GM12878 (cell line): ENCODE measurements at places on chromosomes 16 and 17. TPM values are rescaled to one million over a fixed set of nuclear protein-coding genes. Genes with fewer than 3 reads are reported as not detected.

C17orf50 gene
- not detected in 2 replicates for total RNA-seq

ALKBH5 gene
- 77.0 and 78.3 TPM in 2 replicates for total RNA-seq

- no peaks in the 10 kb centered on the region for H3K4me1 ChIP-seq
- no peaks in the 10 kb centered on the region for H3K36me3 ChIP-seq
- no peaks in the 10 kb centered on the region; the same call in 1 of the 2 replicates for H3K27me3 ChIP-seq
- no peak overlapping the region for H3K27ac ChIP-seq
These were observed 824 bp downstream of the SOX8 start for GRCh38 chr16:982145-983043.

DNA sequence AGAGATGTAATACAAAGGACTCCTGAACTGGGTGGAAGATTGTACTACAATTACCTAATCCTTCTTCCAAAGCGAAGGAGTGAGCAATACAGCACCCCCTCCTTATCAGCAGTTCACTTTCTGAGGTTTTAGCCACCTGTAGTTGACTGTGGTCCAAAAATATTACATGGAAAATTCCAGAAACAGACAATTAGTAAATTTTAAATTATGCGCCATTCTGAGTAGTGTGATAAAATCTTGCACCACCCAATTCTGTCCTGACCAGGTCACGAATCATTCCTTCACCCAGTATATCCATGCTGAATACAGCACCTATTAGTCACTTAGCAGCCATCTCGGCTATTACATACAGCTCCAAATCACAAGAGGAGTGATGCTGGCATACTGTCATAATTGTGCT is 23.2 kb downstream of the VPS53 start:
- peaks cover 15% of the 10 kb centered on the region for H3K36me3 ChIP-seq
- no peaks in the 10 kb centered on the region for H3K4me1 ChIP-seq
- H3K27ac ChIP-seq: no peak overlapping the region
- H3K4me3 ChIP-seq: no peak overlapping the region

DNA sequence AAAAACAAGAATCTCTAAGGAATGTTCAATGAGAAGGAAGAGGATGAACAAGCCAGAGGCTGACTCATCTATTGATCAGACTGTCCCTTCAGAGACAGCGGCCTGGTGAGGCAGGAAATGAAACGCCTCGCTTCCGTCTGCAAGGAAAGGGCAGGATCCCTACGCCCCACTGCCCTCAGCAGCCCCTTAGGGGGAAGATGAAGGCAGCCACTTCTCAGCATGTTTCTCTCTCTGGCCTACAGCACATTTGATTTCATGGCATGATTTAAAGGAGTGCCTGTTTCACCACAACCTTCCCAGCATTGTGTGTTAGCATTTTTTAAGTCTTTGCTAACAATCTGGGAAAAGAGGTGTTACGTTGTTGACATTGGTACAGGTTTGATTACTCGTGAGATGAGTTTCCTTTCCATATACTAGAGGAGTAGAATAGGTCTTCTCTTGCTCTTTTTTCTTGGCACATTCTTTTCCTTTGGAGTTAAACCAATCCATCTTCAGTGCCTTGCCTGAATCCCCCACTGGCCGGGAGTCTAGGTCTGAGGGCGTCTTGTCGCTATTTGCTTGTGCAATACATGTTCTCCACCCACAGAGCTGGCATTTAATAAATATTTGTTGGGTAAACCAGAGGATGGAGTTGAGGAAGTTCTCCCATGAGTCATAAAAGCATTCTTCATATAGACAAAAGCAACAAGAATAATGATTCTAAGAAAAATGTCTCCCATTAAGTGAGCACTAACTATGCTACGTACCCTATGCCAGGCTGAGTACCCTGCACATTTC is 47.4 kb downstream of the RBFOX3 start:
- no peaks in the 10 kb centered on the region; the same call in 1 of the 2 replicates for H3K27me3 ChIP-seq
- no peak overlapping the region for H3K4me3 ChIP-seq
- H3K36me3 ChIP-seq: no peaks in the 10 kb centered on the region
- no peak overlapping the region for H3K27ac ChIP-seq

- no peak overlapping the region for H3K27ac ChIP-seq
- DNase-seq: no peak
- H3K4me3 ChIP-seq: no peak overlapping the region
- H3K4me1 ChIP-seq: no peaks in the 10 kb centered on the region
- no peaks in the 10 kb centered on the region for H3K27me3 ChIP-seq
- H3K36me3 ChIP-seq: no peaks in the 10 kb centered on the region
These were observed 22.7 kb downstream of the HS3ST3B1 start for GRCh38 chr17:14323522-14323981.

DNA sequence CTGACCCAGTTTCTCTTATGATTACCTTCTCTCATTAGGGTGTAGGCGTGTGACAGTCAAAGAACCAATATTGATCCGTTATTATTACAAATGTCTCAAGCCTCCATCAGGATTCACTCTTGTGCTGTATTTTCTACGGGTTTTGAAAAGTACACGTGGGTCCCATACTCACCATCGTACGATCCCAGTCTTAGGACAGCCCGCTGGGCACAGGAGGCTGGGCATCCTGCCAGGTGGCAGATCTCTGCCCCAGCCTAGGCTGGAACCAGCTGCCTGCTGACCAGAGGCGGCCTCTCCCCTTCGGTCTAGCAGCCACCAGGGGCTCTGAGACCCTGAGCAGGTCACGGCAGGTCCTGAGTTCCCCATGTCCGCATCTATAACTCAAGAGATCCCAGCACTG is 2.0 kb upstream of the METRNL start:
- H3K4me3 ChIP-seq: no peak overlapping the region
- peaks cover 4% of the 10 kb centered on the region for H3K27me3 ChIP-seq
- 0 out of 2 replicates have a peak, but pooled peaks cover 3% of the 10 kb centered on the region for H3K4me1 ChIP-seq

DNA sequence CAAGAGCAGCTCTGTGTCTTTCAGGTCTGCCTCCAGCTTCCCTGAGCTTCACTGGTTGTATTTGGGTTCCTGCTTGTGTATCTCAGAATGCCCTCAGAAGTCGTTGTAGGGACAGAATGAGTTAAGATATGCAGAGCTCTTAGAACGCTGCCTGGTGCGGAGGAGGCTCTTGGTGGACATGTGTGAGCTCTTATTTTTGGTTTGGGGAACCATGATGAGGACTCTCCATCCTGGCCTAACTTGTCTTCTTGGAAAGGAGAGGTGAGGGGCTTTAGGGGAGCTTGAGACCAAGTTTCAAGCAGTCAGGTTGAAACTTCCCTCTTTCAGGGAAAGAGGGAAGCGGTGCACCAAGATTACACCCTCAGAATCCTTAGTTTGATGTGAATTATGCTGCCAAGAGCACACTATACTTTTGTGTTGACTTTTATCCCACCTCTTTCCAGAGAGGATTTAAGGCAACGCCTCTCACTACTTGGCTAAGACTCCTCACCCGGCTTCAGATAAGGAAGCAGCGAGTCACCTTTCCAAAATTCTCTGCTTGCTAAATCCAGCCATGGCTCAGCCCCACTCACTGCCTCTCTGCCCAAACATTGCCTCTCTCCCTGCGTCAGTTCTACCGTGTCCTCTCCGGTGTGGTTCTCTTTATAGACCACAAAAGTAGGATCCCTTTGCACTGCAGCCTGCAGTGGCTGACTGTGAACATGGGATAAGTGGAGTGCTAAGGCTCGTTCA is 12.7 kb downstream of the CDK5RAP3 start:
- H3K4me1 ChIP-seq: peaks cover under 1% of the 10 kb centered on the region
- no peak overlapping the region for H3K4me3 ChIP-seq
- no peak overlapping the region for H3K27ac ChIP-seq

DNA sequence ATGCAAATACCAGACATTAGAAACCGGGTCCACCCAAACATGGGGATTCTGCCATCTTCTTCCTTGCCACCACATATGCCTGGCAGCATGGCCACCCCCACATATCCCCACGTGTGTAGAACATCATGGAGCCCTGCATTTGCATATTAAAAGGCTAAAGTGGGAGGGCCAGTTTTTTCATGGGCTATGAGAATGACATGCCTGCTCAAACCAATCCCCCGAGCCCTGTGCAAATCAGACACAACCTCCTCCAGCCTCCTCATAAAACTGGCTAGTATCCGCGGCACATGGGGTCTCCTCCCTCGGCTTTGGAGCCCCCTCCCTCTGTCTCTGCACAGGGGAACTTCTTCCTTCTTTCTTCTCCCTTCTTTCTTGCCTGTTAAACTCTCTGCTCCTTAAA is 174.9 kb upstream of the WSCD1 start:
- no peaks in the 10 kb centered on the region for H3K27me3 ChIP-seq
- H3K36me3 ChIP-seq: no peaks in the 10 kb centered on the region
- no peaks in the 10 kb centered on the region for H3K4me1 ChIP-seq
- no peak for DNase-seq
- no peak overlapping the region for H3K27ac ChIP-seq

DNA sequence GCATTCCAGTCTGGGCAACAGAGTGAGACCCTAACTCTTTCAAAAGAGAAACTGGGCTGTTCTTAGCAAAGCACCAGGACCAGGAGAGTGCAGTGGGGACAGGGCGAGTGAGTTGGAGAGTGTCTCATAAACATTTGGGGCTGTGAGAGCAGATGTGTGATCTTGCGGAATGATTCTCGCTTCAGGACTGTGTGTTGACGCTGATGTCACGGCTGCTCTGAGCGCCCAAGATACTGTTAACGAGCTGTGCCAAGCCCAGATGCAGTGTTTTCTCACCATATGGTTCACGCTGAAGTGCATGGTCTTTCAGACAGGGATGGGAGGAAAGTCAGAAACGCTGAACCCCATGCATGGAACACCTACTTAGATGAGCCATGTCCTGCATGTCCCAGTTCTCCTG is 438.2 kb downstream of the HS3ST4 start:
- H3K27ac ChIP-seq: no peak overlapping the region
- H3K27me3 ChIP-seq: no peaks in the 10 kb centered on the region
- no peak overlapping the region for H3K4me3 ChIP-seq
- DNase-seq: no peak

GRCh38 chr17:17304521-17304985 is 1.4 kb downstream of the NT5M start:
- H3K36me3 ChIP-seq: no peaks in the 10 kb centered on the region
- H3K4me1 ChIP-seq: peaks cover 26% of the 10 kb centered on the region
- H3K27ac ChIP-seq: no peak overlapping the region
- peak overlapping the region; percentile 94 for H3K4me3 ChIP-seq
- no peak for DNase-seq

DNA sequence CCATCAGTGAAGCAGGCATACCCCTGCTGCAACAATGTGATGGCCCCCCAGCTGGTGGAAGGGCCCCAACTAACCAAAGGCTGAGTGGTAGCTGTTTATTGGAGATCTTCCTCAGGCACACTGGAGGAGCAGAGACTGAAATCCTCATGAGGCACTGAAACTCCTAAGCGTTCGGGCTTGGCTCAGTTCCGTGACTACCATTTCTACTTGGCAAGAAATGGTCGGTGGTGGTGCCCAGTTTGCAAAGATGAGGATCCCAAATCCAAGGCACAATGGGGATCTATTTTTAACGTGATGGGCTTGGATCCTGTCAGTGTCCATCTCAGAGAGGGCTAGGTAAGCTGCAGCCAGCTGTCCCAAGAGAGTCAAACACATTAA is 82.8 kb downstream of the TNFRSF13B start:
- H3K4me1 ChIP-seq: no peaks in the 10 kb centered on the region; the same call in 1 of the 2 replicates
- H3K4me3 ChIP-seq: no peak overlapping the region
- H3K36me3 ChIP-seq: no peaks in the 10 kb centered on the region
- no peak for DNase-seq

- no peaks in the 10 kb centered on the region for H3K27me3 ChIP-seq
- DNase-seq: no peak
- no peak overlapping the region for H3K4me3 ChIP-seq
- no peak overlapping the region for H3K27ac ChIP-seq
- H3K36me3 ChIP-seq: peaks cover 3% of the 10 kb centered on the region
These were observed 38.8 kb downstream of the HEATR6 start for GRCh38 chr17:60039847-60040442.

GRCh38 chr17:57871155-57871554 is 21.3 kb upstream of the MRPS23 start:
- H3K4me3 ChIP-seq: no peak overlapping the region
- H3K36me3 ChIP-seq: no peaks in the 10 kb centered on the region
- H3K27ac ChIP-seq: no peak overlapping the region
- no peaks in the 10 kb centered on the region; the same call in 1 of the 2 replicates for H3K27me3 ChIP-seq
- DNase-seq: no peak
- H3K4me1 ChIP-seq: peaks cover 23% of the 10 kb centered on the region

- DNase-seq: no peak
- peak overlapping the region; percentile 88 for H3K4me3 ChIP-seq
- H3K27me3 ChIP-seq: no peaks in the 10 kb centered on the region
- H3K4me1 ChIP-seq: peaks cover 16% of the 10 kb centered on the region
- H3K36me3 ChIP-seq: peaks cover 2% of the 10 kb centered on the region; the same call in 1 of the 2 replicates
These were observed 650 bp downstream of the ATP6V0A1 start for GRCh38 chr17:42459256-42459800.

DNA sequence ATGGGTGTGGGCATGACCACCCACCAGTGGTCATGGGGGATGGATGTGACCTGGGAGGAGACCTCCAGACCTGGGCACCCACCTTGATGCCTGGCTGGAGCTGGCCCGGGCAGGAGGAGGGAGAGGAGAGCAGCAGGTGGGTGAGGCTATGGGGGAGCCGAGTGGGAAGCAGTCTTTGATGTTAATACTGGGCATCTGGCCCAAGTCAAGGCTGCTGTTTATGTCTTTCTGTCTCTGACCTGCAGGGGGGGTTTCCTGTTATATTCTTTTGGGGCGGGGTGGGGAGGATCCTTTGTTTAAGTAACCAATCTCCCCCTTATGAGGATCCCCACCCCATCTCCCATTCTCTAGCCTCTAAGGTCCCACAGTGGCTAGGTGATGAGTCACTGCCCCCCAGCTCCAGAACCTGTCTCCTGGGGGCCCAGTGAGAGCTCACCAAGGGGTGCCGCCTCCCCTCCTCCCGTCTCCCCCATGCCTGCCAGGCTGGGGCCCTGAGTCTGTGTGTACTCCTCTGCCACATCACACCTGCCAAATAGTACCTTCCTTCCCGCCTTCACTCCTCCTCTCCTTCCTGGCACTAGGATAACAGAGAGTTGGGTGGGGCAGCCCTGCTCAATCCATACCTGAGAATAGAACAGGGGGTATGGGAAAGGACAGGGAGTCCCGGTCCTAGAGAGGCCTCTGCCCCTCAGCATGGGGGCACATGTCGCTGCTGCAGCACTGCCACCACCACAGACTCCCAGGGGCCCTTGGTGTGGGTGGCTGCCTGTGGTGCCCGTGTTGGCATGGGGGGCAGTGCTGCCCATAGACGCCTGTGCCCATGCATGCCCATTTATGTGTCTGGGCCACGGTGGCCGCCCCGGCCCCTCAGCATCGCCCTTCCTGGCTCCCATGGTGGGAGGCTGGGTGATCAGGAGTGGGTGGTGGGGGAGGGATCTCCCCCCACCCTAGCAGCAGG is 7.3 kb downstream of the THRA start:
- DNase-seq: no peak
- H3K27me3 ChIP-seq: no peaks in the 10 kb centered on the region
- H3K4me1 ChIP-seq: peaks cover 26% of the 10 kb centered on the region
- H3K4me3 ChIP-seq: no peak overlapping the region

- peak overlapping the region; percentile 79 for H3K4me3 ChIP-seq
- H3K27ac ChIP-seq: peak overlapping the region; percentile 97
- peaks cover 29% of the 10 kb centered on the region for H3K4me1 ChIP-seq
- no peaks in the 10 kb centered on the region for H3K27me3 ChIP-seq
- no peak for DNase-seq
These were observed 944 bp upstream of the MARF1 start for GRCh38 chr16:15643946-15644250.
